ENCODE measurements at places on chromosomes 12 and 14.

DNA sequence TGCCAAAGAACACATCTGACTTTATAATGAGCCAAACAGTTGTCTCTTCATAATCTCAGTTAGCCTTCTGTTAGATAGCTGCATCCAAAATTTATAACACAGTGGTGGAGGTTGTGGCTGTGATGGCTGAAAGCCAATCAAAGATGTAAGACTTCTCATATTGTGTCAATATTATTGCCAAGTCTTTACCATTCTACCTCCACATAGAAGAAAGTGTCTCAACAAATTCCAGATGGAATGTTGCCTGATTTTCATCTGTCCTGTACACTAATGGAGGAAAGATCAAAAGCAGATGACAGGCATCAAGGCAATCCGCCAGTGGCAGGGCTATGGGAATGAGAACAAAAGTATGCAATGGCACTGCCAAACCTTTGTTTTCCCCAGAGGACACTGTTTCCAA is 813.1 kb upstream of the NOVA1 start:
- DNase-seq, result no peak

- DNase-seq, result no peak
These were observed 28.1 kb upstream of the PPM1A start for GRCh38 chr14:60220917-60221316.

DNA sequence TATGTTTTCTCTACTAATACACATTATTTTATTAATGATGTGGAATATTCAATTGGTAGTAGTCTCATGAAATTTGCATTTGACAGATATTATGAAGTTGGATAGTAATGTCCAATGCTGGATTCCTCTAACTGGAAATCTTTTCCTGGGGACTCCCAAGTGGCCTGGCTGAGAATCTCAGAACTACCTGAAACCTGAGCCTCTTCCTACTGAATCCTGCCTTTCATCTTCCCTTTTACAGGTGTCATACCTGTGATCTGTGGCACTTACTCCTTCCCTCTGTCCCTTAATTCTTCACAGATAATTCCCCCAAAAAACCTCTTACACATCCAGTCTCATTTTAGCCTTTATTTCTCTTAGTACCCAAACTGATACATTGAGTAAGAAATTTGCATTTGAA is 89.7 kb upstream of the MYF6 start:
- DNase-seq, result no peak

GRCh38 chr12:19382111-19382526 is 57.2 kb upstream of the AEBP2 start:
- no peak for DNase-seq

- DNase-seq, result no peak
These were observed 45.3 kb upstream of the RAP1B start for GRCh38 chr12:68565391-68565903.

DNA sequence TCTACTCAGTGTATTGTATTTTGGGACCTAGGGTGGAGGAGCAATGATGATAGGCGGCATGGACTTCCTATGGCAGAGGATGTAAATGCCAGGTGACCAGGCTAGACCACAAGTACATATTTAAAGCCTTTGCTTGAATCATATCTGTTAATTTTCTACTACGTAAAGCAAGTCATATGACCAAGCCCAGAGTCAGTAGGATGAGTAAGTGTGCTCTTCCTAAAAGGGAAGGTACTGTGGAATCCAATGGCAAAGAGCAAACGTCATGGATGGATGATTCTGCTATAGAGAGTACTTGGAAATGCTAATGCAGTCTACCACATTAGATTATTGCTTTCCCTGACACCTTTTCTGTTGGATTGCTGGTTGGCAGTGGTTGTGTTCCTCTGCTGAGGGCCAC is 16.8 kb downstream of the GPATCH2L start:
- DNase-seq, result no peak

Measured in tibial artery (tissue), 4 donors.